ENCODE measurements at places on chromosomes 6 and 20.

DNA sequence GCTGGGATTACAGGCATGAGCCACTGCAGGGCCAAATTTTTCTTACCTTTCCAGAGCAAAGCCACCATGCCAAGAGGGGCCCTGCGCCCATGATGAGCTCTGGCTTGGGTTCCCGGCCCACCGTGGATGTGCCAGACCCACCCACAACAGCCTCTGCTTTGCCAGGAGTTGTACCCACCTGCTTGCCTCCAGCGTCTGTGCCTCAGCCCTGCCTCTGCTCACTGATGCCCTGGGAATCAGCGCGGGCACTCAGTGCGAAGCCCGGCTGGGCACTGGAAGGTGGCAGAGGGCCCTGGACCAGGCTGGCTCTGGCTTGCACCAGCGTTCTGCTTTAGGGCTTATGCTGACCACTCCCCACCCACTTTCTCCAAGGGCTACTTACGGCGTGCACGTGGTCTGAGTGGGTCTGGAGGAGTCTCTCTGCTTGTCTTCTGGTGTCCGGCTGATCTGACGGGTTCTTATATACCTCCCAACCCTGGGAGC is at the start of gene MLN:
MLN (minus strand) TSS at position 433 of the 483 bp plus-strand sequence. CDS start 2,840 bp downstream, outside the sequence.
- no peak for DNase-seq

GRCh38 chr6:162999575-163000285 is 272.0 kb downstream of the PACRG start:
- DNase-seq: no peak

DNA sequence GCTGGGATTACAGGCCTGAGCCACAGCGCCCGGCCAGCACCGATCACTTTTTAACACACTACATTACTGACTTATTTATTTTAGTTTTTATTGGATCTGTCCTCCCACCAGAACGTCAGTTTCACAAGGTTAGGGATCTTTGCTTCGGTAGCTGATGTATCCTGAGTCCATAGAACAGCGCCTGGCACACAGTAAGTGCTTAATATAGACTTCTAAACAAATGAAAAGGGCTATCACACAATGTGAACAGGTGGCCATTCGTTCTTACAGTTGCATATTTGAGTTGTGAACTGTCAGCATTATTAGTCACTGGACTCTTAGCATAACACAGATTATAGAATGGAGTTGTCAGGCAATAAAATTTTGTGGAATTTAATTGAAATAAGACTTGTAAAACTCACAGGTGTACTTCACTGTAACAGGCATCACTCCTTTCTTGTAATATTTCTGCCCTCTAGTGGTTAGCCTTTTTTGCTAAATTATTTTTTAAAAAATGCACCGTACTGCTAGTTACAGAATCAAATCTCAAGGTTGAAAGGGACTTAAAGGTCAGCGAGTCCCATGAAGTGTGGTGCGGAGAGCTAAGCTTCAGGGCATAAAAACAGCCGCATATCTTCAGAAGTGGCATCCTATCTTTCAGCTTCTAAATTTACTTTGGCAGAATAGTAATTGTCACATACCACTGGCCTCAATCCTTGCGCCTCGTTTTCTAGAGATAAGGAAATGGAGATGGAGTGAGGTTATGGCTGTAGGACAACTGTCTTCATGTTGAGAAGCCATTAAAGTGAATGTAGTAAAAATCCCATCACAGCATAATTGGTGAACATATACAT is 3.4 kb upstream of the TBC1D7 start:
- DNase-seq: no peak

DNA sequence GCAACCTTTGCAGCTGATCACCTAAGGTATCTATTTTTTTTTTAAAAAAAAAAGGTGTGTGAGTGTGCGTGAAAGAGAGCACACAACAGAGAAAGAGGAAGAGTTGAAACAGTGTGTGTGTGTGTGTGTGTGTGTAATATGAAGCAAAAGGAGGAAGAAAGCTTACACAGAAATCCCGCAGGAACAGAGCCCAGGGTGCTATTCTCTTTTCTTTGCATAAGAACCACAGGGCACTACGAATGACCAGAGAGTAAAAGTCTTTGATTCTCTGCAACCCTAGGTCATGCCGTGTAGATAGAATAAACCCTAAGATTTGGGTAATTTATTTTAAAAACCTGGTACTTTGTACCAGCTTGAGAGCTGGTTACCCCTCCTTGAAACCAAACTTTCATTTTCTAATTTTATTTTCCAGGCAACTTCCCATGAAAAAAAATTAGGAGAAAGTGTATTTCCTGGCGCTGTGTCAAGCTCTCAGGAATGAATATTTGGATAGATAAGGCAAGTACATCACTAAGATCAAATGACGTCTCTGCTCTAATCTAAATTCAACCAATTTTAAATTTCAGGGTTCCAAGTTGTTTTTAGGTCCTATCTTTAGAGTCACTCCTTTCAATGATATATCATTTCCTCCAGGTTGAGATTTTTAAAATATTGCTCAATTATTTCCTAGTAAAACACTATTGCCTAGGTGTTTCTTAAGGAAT is 47.9 kb upstream of the ID4 start:
- no peak for DNase-seq

DNA sequence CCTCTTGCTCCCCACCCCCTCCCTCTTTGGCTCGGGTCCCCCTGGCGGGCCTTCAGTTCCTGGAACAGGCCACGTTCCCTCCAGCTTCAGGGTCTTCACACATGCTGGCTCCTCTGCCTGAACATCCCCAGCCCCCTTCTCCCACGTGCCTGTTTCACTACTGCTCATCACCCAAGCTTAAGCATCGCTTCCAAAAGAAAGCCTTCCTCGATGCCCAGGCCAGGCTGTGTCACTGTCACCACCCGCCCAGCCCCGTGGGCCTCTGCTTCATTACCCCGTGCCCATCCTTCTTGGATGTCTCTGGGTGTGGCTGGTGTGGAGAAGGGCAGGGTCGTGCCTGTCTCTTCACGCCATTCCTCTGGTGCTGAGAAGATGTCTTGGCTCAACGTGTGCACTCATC is 2.8 kb downstream of the DLGAP4 start:
- no peak for DNase-seq

- no peak for DNase-seq
Observed at GRCh38 chr6:142361779-142362750, 60.3 kb downstream of the ADGRG6 start.
